ENCODE measurements at places on chromosomes 7 and 10. TPM values are rescaled to one million over a fixed set of nuclear protein-coding genes. Genes with fewer than 3 reads are reported as not detected.
A peak's percentile ranks its signal among the peaks of the same experiment; 100 is the strongest.

DNA sequence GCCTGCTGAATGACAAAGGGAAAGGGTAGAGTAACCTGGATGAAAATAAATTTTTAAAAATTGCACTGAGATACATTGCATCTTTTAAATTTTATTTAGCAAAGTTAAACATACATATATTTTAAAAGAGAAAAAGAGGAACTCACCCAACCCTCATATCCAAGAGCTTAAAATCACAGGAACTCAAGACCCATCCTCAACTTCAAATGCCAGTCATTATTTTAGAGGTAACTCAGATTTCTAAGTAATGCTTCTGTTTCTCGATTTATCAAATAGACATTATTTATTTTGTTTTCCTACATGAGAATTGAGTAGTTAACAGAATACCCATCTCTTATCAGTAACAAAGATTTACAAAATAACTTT, 32.4 kb upstream of the KMT2E start:
- DNase-seq, result no peak

DNA sequence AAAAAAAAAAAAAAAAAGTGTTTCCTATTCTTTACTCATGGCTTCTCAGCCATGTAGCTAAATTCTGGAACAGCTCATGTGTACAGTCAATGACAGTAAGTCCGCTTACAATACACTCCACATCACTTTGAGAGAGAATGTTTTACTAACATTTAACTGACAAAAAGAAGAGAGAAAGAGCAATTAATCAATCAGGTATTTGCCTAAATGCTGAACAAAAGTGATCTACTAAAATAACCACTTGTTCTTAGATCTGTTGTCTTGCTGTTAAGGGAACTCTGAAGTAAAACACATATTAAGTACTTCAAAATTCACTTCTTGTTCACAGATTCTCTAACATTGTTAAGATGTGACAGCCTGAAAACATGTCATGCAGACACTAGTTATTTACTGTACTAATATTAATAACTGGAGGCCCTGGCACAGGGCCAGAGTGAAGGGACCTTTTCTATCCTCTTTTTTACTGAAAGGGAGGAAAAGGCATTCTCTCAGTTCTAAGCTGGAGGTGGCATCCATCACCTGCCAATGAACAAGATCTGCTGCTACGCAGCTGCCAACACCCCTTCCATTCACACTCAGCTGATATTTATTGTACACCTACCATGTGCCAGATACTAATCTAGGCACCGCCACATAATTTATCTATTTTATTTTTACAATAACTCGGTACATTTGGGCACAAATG, 72.6 kb downstream of the AHR start:
- DNase-seq, result peak; percentile 35

GRCh38 chr10:86856156-86856555, 99.7 kb downstream of the BMPR1A start:
- DNase-seq, result no peak

- DNase-seq, result no peak
These were observed 1052.6 kb downstream of the REEP3 start for GRCh38 chr10:64573623-64574325.

DNA sequence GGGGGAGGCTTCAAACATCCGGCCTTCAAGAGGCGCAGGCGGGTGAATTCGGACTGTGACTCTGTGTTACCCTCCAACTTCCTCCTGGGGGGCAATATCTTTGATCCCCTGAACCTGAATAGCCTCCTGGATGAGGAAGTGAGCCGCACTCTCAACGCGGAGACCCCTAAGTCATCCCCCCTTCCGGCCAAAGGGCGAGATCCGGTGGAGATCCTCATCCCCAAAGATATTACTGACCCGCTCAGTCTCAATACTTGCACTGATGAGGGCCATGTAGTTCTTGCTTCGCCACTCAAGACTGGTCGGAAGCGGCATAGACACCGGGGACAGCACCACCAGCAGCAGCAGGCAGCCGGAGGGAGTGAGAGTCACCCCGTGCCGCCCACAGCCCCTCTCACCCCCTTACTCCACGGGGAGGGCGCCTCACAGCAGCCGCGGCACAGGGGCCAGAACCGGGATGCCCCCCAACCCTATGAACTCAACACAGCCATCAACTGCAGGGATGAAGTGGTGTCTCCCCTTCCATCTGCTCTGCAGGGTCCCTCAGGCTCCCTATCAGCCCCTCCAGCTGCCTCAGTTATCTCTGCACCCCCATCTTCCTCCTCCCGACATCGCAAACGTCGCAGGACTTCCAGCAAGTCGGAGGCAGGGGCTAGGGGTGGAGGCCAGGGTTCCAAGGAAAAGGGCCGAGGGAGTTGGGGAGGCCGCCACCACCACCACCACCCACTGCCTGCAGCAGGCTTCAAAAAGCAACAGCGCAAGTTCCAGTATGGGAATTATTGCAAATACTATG, 1.1 kb downstream of the MEPCE start:
- DNase-seq, result no peak

- DNase-seq, result peak; percentile 94
These were observed 6.3 kb upstream of the ZNF736 start for GRCh38 chr7:64307254-64308015.

DNA sequence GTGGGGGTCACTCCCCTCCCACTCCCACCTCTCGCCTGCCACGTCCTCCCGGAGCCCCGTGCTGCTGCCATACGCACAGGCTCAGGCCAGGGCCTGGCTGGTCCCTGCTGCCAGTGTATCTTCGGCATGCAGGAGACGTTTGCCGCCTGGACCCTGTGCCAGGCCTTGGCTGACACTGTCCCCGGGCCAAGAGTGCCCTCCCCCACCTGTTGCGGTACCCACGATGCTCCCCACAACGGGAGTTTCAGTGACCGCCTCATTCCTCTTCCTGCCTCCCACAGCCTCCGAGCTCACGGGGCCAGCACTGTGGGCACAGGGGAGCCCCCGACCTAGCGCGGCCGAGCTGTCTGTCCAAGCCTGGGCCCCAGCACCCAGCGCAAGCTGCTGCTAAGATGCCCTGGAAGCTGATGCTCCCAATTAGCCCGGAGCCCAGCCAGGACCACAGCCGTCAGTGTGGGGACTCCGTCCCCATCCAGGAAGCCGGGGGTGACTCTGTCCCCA, 7.4 kb downstream of the TTYH3 start:
- DNase-seq, result no peak

GRCh38 chr7:91421018-91421417, 156.8 kb downstream of the FZD1 start:
- no peak for DNase-seq

- DNase-seq, result peak; percentile 91
These were observed 9.1 kb downstream of the EN2 start for GRCh38 chr7:155466814-155467733.

DNA sequence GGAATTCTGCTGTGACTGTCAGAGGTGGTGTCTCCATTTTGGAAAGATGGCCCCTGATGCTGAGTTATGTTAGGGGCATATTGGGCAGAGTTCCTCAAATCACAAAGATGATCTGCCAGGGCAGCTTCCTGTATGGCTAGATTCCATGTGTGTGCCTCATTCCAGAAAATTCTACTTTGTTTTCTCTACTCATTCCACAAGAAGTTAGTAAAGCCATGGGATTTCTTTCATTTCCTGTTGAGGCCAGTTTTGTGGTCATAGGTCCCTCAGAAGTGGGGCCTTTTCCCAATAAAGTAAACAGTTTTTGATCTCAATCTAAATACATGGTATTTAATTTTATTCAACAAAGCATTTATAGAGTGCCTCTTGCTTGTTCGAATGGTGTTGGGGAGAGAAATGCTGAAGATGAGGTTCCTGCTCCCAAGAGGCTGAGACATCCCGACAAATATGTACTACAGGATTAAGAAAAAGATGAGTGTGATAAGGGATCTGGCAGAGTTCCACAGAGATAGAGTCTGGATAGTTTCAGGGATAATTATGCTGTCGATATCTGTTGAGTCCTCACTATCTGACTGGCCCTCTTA, 33.0 kb downstream of the MINDY4 start:
- peak; percentile 86 for DNase-seq

GRCh38 chr10:88913788-88914187, 33.7 kb downstream of the STAMBPL1 start:
- no peak for DNase-seq

DNA sequence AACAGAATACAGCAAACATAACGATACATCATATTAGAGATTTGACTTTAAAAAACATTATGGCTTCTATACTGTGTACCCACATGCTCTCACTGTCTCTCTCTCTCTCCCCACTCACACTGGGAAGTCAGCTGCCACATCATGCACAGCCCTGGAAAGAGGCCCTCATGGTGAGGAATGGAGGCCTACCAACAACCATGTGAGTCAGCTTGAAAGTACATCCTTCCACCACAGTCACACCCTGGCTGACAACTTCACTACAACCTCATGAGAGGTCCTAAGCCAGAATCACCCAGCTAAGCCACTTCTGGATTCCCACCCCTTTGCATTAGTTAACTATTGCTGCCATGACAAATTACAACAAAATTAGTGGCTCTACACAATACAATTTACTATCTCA, 23.3 kb upstream of the GPR22 start:
- peak; percentile 56 for DNase-seq

GRCh38 chr7:7972922-7973594, 4.5 kb downstream of the GLCCI1 start:
- DNase-seq, result no peak

DNA sequence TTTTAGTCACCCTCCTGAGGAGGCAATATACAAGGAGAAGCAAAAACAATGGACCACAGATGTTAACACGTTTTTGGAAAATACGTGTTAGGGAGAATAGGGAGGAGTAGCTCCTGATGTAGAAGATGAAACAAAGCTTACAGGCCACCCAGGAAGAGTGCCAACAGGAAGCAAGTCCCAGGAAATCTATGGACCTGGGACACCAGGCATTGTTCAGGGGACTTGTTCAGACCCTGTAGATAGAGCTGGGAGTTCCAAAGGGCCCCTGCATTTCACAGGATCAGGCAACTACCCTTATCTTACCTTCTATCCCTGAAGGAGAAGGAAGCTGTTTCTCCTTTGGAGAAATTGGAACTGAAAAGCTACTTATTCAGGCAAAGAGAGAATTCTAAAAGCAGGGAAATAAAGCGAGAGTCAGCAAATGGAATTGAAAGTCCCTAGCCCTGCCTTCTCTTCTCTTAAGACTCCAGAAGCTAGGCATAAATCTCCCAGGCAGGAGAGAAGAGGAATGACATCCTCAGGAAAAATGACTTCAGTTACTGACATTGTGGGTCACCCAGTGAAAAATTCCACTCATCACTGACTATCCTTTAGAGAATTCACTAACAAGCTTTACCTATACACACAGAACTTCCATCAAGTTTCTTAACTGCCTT, 77.7 kb upstream of the FAM3C start:
- DNase-seq, result no peak

GRCh38 chr7:41403291-41403690, 299.6 kb downstream of the INHBA start:
- DNase-seq, result peak; percentile 57

- DNase-seq, result no peak
These were observed 80.7 kb downstream of the MMRN2 start for GRCh38 chr10:86876748-86877147.

DNA sequence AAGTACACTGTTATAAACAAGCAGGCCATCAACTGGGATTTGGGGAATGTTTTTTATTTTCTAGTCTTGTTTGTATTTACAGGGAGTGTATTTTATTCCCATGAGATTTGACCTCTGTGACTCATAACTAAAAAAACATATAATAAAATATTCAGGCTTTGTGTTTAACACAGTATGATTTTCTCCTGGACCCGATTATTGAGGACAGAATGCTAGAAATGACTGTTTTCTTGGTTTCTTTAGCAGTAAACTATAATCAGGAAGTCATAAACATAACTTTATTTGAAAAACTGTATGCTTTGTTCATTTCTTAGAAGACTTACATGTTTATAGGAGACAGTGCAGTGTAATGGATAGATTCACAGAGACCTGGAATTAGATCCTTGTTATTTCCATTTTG, 2.1 kb downstream of the NHLRC2 start:
- no peak for DNase-seq

DNA sequence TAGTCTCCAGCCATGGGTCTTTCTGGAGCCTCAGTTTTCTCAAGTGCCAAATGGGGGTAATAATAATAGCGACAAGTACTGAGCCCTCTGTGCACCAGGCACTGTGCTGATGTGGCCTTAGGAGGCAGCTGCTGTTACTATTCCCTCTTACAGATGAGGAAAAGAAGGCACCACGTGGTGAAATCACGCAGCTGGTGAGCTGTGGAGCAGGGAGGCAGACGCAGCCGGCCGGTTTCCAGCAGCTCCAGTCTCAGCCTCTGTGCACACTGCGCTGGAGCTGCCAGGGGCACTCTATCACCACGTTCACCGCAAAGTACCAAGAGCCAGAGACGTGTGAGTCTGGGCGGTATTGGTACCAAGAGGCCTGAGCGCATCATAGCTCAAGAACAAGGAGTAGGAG, 9.6 kb downstream of the PYROXD2 start:
- DNase-seq, result no peak

GRCh38 chr7:129925416-129926002, 27.3 kb downstream of the UBE2H start:
- DNase-seq, result peak; percentile 37

- DNase-seq, result no peak
These were observed 7.4 kb upstream of the TSPAN33 start for GRCh38 chr7:129136887-129137642.

DNA sequence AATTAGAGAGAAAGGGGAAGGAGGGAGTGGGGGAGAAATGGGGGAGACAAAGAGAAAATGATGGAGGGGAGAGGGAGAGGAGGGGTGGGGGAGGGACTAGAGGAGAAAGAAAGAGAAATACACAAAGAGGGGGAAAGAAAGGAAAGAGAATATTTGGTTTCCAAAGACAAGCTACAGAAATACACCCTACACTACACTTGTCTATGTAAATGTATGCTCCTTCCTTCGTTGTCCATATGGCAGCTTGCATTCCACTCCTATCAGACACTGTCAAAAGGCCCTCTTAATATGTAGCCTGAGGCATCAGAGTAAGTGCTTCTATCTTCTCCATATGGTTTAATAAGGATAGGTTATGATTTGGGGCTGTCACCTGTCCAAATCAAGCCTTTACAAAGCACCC, 92.8 kb upstream of the FEZF1 start:
- no peak for DNase-seq

The SKIDA1 gene
- 1.3 TPM for total RNA-seq

The KAZALD1 gene
- total RNA-seq, result 12.2 TPM

The SOSTDC1 gene
- total RNA-seq, result not detected

The NANOS1 gene
- 4.7 TPM for total RNA-seq

Measured in Daoy (cell line).